ENCODE measurements at places on chromosomes 2 and 18.

- DNase-seq, result no peak
Measured at GRCh38 chr2:145197944-145198343, 678.0 kb upstream of the ZEB2 start.

DNA sequence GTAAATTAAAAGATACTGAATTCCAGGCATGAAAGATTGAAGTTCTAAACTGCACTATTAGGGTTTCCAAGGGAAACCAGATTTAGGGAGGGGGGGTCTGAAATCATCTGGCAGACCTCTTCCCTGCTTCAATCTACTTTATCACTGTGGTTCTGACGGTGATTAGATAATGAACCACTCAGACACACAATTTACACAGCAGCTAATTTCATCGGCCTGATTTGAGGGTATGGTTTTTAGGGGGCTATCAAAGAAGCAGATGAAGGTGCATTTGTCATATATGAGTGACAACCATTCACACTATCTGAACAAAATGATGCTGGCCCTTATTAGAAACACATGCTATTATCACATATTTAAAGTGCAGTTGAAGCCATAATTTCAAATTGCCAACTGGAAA lies 106.0 kb downstream of the OLA1 start:
- no peak for DNase-seq

- no peak for DNase-seq
Measured at GRCh38 chr2:139122711-139123158, 342.5 kb upstream of the NXPH2 start.

DNA sequence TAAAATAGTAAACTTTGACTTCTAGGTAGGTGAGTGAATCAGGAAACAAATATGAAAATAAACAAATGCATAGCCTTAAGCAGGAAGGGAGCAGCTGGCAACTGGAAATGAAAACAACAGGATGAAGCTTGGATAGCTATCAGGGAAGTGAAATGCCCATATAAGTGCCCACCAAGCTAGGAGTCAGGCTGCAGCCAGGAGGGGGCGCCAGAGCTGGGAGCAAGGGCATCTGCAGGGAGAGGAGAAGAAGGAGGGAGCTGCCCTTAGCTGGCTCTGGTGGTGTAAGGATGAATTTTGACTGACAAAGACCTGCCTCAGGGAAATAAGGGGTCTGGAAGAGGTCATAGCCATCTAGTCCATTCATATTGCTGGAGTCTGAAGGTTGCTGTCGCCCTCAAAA lies 298.3 kb downstream of the TDRD15 start:
- no peak for DNase-seq

DNA sequence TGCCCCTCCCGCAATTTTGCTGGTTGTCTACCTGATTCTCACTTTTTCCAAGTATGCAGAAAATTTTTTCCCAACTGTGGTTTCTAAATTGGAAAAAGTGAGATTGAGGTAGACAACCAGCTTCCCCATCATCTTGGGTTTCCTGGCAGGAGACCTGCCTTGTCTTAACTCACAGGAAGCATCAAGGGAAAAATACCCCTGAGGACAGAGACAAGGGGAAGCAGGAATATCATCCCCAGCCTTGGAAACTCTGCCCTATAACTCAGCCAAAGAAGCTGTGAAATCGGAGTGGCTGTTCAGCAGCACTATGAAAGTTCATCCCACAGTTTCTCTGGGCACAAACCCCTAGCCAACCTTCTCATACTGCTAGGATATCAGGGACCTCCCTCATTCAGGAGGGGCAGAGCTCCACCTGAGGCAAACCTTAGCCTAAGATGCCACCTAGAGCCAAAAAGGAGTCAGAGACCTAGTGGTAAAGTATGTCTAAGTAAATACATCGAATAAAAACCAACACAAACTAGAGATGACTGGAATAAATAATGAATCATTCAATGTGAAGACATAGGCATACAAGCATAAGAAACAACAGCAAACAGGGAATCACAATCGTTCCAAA lies 68.2 kb downstream of the ZSWIM2 start:
- DNase-seq, result no peak

DNA sequence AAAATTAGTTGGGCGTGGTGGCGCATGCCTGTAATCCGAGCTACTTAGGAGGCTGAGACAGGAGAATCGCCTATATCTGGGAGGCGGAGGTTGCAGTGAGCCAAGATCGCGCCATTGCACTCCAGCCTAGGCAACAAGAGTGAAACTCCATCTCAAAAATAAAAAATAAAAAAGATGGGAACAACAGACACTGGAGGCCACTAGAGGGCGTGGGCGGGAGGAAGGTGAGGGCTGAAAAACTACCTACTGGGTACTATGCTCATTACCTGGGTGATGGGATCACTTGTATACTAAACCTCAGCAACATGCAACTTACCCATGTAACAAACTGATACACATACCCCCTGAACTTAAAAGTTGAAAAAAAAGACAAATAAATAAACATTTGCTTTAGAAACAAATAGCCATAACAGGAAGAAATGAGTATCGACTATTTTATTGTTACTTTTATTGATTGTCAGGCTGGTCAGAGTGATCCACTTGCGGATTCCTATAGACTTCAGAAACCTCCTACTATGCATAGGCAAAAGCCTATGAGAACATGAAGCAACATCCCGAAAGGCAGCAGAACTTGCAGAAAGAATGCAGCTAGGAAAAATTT lies 61.0 kb downstream of the TMEM163 start:
- DNase-seq, result peak; percentile 24

GRCh38 chr2:113831161-113831560 lies 58.7 kb upstream of the ACTR3 start:
- DNase-seq, result no peak

- DNase-seq, result no peak
Measured at GRCh38 chr2:53437371-53437770, 330.2 kb upstream of the CHAC2 start.

DNA sequence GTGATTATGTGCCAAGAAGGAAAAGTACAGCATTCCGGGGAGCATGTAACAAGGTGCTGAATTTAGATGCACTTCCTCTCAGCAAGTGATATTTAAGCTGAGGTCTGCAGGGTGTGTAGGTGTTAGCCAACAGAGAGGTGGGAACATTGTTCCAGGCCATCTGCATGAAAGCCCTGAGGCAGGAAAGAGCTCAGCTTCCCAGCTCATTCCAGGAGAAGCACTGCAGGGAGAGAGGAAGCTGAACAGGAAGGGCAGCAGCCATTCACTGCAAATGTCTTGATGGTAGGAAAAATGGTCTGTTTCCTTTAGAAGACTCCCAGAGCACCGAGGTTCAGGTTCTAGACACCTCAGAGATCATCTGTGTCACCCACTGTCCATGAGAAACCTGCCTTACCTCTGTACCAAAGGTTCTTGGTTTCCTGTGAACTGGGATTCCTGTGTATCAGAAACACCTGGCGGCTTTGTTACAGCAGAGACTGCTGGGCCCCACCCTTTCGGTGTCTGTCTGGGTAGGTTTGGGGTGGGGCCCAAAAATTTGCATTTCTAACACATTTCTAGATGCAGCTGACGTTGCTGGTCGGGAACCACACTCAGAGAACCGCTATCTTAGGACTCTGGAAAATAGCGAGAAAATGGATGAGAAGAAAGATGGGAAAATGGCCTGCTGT lies 84.0 kb downstream of the RTN4 start:
- DNase-seq, result no peak

- no peak for DNase-seq
Measured at GRCh38 chr2:232388324-232388891, 9.9 kb downstream of the ALPP start.

- DNase-seq, result peak; percentile 90
Measured at GRCh38 chr2:73385504-73386341, at the start of gene ALMS1. Gene ALMS1, plus strand, starts transcription at chr2:73385836. Its CDS starts 33 bp downstream, at chr2:73385869.

DNA sequence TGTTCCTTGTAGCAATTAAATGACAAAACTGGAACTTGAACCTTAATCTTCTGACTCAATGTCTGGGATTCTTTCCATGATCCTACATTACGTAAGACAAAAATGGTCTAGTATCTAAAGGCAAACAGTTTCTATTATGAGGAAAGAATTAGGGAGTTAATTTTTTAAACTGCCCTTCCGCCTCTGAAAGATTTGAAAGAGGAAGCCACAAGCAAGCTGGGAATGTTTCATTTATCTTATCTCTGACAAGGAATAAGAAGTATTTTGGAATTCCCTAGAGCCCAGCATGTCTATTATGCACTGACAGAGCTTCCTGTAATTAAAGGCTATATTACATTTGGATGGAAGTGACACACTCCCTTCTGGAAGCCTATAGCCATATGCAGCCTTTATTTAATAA lies 558.8 kb upstream of the CDH2 start:
- DNase-seq, result no peak

GRCh38 chr18:34590503-34590902 lies 119.6 kb upstream of the DTNA start:
- no peak for DNase-seq

- DNase-seq, result no peak
Measured at GRCh38 chr2:21920721-21921120, 797.0 kb downstream of the TDRD15 start.

DNA sequence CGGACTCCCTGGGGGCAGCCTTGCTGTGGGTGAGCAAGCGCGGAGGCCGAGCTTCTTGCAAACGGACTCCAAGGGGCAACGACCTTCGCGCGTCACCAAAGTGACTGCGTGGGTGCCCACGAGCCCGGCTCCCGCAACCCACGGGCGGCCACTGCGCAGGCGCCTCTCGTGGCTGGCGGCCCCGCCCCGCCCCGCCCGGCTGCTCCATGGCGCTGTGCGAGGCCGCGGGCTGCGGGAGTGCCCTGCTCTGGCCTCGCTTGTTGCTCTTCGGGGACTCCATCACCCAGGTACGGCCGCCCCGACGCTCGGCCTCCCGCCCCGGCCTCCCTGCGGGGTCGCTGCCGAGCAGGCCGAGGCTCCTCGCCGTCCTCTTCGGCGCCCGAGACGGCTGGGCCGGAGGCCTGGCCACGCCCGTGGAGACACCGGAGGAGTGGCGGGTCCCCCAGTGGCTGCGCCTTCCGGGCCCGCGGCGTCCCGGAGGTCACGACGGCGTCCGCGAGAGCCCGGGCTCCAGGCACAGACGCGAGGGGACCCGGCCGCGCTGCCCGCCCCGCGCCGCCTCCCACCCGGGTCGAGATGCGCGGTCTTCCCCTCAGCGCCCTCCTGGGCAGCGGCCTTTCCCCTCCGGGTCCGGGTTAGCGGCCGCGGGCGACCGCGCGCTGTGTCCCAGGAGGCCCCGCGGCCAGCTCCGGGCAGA lies at the start of gene IAH1:
Gene IAH1, plus strand, starts transcription at position 191 of the 697 bp plus-strand sequence. Its CDS starts 16 bp downstream, at position 207.
- peak; percentile 81 for DNase-seq

GRCh38 chr18:62576845-62577512 lies 54.2 kb downstream of the ZCCHC2 start:
- DNase-seq, result no peak

- DNase-seq, result no peak
Measured at GRCh38 chr18:8750954-8751415, 45.6 kb downstream of the MTCL1 start.

DNA sequence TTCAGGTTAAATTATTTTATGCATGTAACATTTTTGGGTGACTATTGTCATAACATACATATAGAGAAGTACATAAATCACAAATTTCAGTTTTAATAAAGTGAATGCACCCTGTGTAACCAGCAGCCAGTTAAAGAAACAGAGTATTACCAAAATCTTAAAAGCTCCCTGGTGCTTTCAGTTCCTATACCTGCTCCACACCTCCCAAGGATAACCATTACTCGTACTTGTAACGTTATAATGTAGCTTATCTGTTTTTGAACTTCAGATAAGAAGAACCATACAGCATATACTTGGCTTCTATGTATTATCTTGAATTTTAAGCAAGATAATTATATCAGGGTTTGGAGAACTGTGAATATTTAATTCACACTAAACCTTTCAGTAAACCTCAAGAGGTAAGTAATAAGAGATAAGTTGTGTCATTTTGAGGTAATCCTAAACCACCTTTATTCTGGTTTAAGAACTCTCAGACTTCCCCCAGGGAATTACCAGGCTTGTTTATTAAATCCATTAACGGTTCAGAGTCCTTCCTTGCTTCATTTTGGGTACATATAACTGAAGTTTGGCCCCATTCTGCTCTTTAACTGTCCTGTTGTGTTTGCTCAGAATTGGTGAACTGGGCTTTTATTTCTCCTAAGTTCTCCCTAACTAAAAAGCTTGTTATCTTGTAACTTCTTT lies 58.6 kb downstream of the LCLAT1 start:
- no peak for DNase-seq

DNA sequence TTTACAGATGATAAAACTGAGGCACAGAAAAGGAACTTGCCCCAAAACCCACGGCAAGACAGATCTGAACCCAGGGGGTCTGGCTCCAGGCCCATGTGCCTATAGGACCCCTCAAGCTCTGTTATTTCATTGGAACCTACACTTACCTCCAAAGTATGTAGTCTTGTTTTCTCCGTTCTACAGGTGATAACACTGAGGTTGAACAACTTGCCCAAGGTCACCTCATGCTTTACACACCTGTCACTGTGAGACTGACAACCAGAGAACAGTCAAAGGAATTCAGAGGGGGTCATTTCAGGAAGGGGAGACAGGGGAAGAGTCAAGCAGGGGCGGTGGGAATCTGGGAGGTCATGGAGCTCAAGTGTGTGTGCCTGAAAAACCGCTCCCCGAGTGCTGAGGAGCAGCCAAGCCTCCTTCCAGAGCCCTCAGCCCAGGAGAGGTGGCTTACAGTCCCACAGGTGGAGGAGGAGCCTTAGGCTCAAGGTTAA lies 47.7 kb downstream of the SERTAD2 start:
- no peak for DNase-seq

GRCh38 chr18:54173980-54174630 lies 50.4 kb downstream of the MBD2 start:
- DNase-seq, result peak; percentile 4

DNA sequence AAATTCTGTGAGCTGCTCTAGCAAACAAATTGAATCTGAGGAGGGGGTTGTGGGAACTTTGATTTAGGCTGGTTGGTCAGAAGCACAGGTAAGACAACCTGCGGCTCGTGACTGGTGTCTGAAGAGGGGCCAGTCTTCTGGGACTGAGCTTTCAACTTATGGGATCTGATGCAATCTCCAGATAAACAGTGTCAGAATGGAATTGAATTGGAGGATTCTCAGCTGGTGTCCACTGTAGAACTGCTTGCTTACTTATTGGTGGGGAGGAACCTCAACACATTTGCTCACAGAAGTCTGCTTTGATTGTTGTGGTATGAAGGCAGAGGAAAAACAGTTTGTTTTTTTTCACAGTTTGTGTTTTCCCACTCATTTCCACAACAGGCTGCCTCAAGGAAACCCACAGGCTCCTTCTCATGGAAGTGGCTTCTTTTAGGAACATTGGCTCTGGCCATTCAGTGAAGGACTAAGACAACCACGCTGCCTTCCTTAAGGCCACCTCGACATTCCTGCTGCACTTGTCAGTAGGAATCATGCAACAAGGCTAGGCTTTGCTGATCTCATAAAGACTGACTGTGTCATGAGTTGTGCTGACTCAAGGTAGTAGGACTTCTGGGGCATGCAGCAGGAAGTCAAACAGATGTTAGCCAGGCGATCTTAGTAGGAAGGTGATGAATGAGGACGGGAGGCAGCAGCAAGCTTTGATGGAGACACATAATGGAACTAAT lies 104.7 kb downstream of the TSN start:
- no peak for DNase-seq

DNA sequence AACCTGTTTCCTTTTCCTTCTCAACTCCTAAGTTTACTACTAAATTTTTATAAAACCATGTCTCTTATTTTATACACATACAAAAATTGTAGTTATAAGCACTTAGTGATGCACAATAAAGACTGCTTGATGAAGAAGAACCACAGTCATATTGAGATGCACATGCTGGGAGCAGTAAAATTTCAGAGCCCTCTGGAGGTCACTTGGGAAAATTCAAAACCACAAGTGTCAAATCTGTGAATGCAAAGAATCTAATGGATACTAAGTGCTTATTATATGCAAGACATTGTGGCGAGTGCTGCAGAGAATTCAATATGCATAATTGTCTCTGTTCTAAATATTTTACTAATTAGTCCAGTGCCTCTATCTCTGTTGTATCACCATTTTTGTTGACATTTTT lies 180.5 kb downstream of the VWC2L start:
- DNase-seq, result no peak

GRCh38 chr18:23391156-23391555 lies 61.9 kb upstream of the RIOK3 start:
- DNase-seq, result no peak

All from CD4-positive, alpha-beta T cell treated with Interleukin-2 at 100 ng/mL for 4 hours (primary cell).